ENCODE measurements at places on chromosomes 12 and 14.

GRCh38 chr14:50830044-50830931, 674 bp downstream of the NIN start:
- DNase-seq, result no peak

DNA sequence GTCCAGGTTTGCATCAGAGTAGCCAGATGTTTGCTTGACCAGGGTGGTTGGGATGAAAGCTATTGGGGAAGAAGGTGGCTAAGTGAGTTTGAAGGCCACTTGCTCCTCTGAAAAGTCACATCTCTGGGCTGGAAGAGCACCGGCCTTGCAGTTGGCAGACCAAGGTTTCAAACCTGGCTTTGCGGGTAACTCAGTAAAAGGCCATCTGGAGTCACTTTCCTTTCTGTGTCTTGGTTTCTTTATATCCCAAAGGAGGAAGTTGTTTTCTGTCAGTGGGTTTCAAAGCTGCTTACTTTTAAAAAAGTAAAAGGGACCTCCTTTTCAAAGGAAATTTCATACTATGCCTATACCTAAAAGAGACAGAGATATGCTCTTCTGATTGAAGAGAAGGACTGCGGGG, 26.2 kb upstream of the CMA1 start:
- DNase-seq, result no peak

DNA sequence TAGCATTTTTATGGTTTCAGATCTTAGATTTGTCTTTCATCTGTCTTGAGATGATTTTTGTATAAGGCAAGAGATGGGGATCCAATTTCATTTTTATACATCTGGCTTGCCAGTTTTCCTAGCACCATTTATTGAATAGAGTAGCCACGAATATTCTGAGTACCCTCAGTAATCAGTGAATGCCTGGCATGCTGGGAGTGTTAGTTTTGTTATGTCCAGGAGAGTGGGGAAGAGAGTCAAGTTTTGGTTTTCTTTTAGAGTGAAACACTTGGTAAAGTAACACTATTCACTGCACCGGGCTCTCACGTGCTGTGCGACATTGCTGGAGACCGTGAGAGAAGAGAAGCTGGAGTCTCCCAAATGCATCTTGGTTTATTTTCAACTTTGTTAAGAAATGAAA, 31.3 kb downstream of the DERA start:
- DNase-seq, result no peak

GRCh38 chr14:24252289-24253124, 10.1 kb upstream of the TINF2 start:
- DNase-seq, result no peak

GRCh38 chr14:91111443-91111842, 2.4 kb upstream of the DGLUCY start:
- no peak for DNase-seq

- DNase-seq, result peak; percentile 55
These were observed 507.4 kb upstream of the TBX3 start for GRCh38 chr12:115191342-115191741.

DNA sequence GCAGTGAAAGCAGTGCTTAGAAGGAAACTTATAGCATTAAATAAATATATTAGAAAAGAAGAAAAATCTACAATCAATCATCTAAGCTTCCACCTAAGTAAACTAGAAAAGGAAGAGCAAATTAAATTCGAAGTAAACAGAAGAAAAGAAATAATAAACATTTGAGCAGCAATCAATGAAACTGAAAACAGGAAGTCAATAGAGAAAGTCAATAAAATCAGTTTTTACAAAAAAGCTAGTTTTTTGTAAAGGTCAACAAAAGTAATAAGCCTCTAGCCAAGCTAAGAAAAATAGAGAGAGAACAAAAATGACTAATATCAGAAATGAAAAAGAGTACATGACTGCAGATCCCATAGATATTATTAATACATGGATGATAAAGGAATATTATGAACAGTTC, 34.2 kb upstream of the KTN1 start:
- DNase-seq, result no peak

GRCh38 chr12:87901457-87901856, 127.7 kb downstream of the C12orf50 start:
- no peak for DNase-seq

- DNase-seq, result no peak
These were observed 119.9 kb upstream of the LHX5 start for GRCh38 chr12:113591480-113591974.

DNA sequence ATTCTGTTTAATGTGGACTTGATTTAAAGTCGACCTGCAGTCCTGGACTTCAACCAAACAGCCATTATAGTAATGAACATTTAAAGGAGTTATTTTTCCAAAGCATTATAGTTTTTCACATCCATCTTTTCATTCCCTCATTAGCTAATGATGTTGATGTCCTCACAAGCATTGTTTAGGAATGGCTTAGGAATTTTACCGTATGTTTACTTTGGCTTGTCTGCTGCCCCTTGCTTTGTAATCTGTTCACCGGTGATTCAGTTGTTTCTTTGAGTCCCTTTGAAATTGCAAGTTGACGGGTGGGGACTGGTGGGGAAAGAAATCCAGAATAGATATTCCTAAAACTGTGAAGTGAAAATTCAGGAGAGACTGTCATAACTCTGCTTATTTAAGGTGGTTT, 25.4 kb downstream of the PRKCH start:
- peak; percentile 7 for DNase-seq

DNA sequence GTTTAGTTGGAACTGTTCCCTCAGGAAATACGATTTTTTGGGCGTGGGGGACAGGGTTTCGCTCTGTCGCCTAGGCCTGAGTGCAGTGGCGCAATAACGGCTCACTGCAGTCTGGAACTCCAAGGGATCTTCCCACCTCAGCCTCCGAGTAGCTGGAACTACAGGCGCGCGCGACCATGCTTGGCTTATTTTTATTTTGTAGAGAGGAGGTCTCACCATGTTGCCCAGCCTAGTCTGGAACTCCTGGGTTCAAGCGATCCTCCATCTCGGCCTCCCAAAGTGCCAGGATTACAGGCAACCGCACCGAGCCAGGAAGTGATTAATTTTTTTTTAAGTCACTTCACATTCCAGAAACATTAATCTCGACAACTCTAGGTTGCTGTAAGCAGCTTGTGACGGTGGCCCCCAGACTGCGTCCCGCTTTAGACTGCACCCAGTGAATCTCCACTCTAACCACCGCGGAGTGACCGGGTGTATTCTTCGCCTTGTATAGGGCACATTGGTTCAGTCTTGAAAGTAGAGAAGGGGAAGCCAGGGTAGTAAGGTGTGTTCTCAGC, 830 bp upstream of the MIS18BP1 start:
- no peak for DNase-seq

- DNase-seq, result no peak
These were observed 100.3 kb downstream of the DAD1 start for GRCh38 chr14:22488522-22489243.

DNA sequence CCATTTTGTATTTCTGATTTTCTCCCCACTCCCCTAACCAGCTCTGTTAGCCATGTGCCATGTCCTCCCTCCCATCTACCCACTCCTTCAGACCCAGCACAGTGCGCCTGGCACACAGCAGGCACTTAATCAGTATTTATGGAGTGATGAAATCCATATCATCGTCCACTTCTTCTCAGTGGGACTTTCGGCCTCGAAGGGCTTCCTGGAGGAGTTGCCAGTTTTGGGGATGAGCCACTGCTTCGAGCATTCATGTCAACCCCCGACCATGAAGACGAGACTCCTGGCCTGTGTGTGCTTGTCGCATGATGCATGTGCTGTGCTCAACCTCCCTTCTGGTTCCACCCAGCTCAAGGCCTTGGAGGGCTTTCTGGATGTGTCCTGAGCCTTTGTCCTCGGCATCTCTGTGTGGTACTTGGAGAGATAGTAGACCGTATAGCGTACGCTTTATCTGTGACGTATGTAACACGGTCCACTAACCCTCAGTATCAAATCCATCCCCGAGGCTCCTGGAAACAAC, 119.5 kb upstream of the RTL1 start:
- no peak for DNase-seq

DNA sequence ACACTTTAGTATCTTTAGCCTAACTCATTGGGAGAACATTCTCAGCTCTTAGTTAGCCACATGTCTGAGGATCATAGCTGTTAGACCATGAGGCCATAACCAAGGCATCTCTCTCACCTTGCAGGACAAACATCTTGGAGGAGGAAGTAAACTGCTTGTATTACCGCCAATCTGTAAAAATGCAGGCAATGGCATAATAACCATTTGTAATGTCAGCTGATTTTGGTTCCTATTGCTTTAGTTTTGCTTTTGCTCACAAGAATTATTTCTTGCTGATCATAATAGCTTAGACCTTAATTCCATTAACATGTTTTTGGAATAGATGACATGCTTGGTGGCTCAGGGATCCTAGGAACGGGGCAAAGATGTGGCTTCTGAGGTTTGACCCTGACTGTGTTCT, 16.4 kb upstream of the GSG1 start:
- DNase-seq, result no peak

DNA sequence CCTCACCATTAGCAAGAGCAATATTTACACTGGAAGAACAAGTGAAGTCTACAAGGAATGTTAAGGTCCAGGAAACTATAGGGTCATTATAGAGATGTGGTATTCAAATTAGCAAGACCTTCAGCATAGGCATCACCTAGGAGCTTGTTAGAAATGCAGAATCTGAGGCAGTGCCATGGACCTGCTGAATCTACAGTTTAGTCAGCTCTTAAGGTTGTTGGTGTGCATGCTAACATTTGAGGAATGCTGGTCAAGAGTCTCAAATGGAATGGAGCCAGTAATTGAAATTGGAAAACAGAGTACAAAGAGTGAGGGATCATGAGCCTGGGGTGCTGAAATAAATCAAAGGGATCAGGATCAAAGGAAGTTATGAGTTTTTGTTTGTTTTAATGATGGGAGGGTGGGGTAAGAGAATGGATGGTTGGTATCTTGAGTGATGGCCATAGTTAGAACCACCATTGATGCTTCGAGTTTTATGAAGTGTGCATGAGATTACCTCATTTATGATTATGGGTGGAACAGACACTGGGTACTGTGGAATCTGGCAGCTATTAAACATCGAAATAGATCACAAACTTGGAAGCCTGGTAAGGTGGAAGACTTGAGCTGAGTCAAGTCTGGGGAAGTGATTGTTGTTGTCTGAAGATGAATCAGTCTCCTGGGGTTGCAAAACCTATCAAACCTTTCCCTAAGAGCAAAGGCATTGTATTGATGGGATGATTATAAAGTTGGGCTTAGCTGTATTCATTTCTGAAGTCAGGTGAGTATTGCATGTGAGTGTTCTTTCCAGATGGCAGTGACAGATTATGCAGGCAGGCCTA, 323.3 kb upstream of the E2F7 start:
- peak; percentile 27 for DNase-seq

- DNase-seq, result no peak
These were observed 85.4 kb upstream of the TMEM260 start for GRCh38 chr14:56494167-56494566.

Data from foreskin fibroblast (primary cell).